HAP-1 (cell line): ENCODE measurements at places on chromosomes 4 and X.

- no peak for DNase-seq
Observed at GRCh38 chrX:44891642-44892041, 18.7 kb downstream of the KDM6A start.

DNA sequence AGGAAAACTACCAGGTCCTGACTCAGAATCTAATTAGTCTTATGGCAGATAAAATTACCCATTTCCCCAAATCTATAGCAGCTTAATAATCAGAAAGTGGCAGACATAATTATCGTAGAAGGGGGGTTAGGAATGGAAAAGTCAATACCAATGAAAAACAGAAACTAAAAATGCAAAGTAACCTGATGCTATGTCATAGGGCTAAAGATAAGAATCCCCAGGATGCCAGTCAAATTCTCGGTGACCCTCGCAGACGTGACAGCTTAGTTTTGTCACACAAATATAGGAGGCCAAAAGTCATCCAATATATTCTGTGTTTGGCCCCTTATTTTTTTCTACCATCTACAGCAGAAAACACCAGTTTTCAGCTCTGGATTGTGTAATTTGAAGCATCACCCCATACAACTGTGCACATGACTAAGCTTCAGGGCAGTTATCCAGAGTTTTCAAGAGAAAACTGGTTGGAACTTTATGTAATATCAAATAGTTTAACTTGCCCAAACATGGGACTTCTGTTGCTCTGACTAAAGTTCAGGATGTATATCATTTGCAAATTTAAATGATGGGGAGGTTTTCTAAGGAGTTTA is 30.9 kb downstream of the RASSF6 start:
- no peak for DNase-seq

DNA sequence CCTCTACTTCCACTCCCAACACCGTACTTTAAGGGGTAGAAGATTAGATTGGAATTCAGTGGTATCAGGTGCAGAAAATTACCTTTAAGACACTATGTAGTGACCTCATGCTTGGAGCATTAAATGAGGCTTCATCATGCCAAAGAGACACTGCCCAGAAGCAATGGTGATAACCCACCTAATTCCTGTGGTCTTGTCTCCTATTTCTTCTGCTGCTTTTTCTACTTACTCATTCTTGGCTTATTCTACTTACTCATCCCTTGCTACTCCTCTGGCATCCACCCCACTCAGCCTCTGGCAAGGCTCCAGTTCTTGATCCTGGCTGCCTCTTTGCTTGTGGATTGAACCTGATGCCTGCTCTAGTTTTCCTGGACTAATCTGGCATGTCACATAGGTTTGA is 62.3 kb upstream of the ADAMTS3 start:
- DNase-seq = no peak

DNA sequence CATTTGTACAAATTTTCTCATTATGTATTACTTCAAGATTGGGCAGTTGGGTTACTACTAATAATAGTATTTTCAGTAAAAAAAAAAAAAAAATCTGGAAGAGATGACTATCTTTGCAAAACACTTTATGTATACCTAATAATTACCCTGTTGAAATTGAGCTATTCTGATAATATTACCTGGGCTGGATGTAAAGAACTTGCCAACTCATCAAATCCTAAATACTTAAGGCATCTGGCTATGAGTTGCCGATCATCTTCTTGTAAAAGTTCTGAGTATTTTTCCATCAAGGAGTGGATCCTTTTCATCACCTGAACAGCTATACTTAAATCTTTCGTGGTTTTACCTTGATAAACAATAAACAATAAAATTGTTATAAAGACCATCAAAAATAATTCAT is 42.7 kb downstream of the DDX60 start:
- no peak for DNase-seq

GRCh38 chr4:38113132-38113531 is 152.9 kb downstream of the PTTG2 start:
- no peak for DNase-seq

DNA sequence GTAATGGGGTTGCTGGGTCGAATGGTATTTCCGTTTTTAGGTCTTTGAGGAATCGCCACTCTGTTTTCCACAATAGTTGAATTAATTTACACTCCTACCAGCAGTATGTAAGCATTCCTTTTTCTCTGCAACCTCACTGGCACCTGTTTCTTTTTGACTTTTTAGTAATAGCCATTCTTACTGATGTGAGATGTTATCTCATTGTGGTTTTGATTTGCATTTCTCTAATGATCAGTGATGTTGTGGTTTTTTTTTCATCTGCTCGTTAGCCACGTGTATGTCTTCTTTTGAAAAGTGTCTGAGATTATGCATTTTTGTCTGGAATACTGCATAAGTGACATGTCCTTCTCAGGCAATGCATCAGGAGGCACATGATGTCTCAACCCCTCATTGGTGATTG is 28.8 kb downstream of the REPS2 start:
- no peak for DNase-seq

DNA sequence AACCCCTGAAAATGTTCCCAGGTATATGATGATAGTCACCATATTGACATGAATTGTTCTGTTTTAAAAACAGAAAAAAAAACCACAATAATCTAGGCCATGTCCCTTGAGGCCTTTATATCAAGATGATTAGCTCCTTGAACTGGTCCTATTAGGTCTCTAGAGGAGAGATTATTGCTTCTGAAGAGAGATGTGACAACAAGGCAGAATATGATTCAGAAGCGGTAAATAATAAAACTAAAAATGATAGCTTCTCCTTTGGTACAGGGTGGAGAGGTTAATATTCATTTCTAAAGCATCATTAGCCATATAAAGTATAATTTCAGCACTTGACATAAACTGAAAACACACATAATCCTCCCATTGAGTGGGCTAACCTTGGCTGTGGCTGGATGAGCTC is 25.8 kb downstream of the TLR8 start:
- DNase-seq = no peak
